DMS79 (cell line): ENCODE measurements at places on chromosomes 13 and 19.

- DNase-seq: no peak
Observed at GRCh38 chr13:58247080-58247479, 615.5 kb downstream of the PCDH17 start.

GRCh38 chr13:45892513-45892912, 41.0 kb upstream of the SIAH3 start:
- DNase-seq: no peak

- no peak for DNase-seq
Observed at GRCh38 chr13:42073683-42074082, 25.2 kb downstream of the DGKH start.

GRCh38 chr13:97248243-97248642, 26.1 kb downstream of the MBNL2 start:
- no peak for DNase-seq

DNA sequence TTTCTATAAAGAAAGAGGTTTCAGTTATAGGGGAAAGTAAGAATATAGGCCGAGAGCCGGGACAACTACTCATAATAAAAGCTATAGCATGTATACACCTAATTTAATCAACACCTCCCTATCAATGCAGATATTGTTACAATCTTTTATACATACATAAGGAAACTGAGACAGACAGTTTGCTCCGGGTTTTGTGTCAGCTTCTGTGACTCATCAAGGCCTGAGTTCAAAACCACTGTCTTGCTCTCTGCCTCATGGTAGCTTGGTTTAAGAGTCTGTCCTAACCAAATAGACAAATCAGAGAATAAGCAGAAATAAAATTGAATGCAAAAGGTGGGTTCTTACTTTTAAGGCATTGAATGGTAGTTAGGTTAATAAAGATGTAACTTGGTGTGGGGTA, 222.9 kb downstream of the GGACT start:
- DNase-seq: no peak

DNA sequence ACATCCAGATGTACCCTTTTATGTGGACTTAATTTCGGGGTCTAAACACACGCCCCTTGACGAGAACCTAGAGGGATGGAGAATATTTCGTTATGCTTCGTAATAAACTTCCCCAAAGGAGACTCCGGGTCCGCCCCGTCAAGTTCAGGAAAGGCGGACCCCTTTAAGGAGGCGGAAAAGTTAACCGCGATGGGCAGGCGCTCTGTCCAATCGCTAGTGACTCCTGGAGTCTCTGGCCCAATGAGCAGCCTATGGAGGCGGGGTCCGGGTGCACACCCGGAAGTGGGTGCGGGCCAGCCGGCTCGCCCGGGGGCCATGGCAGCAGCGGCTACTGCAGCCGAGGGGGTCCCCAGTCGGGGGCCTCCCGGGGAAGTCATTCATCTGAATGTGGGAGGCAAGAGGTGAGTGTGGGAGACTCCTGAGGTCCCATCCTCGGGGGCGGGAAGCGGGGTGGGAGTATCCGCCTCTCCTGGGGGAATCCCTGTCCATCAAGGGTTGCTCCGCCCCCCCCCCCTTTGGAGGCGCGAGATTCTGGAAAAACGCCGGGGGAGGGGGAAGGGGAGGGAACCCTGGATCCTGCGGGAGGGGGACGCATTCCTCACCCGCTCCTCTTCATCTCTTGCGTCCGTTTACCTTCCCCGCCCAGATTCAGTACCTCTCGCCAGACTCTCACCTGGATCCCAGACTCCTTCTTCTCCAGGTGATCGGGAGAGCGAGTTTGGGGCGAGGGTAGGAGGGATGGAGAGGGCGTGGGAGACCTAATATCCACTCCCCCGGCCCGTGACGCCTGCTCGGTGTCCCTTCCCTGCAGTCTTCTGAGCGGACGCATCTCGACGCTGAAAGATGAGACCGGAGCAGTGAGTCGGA, at the start of gene SHKBP1:
TSS of gene SHKBP1 (plus strand) at position 289 of the 867 bp plus-strand sequence. CDS start at position 316, 27 bp downstream.
- DNase-seq: peak; percentile 87

DNA sequence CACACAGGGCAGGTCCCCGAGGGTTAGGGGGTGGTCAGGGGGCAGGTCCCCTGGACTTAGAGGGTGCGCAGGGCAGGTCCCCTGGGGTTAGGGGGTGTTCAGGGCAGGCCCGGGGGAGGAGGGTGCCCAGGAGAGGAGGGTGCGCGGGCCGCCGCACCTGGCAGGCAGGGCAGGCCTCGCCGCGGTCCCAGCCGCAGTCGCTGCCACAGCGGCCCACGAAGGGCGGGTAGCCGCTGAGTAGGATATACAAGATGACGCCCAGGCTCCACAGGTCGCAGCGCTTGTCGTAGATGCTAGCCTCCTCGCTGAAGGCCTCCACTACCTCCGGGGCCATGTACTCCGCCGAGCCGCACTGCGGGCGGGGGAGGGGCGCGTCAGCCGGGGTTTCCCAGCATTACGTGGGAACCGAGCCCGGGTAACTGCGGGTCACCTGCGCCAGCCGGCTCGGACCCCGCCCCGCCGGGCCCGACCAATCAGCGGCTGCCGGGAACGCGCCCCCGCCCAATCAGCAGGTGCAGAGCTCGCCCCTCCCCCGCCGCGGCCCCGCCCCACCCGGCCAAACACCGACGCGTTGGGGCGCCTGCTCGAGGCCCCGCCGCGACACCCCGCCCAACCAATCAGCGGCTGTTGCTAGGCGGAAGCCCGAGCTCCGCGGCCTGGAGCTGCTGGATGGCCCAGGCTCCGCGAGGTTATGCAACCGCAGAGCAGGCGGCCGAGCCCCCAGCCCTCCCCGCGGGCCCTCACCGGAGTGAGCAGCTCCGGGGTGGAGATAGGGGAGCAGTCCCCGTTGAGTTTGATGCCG, 9.2 kb downstream of the MKNK2 start:
- peak; percentile 61 for DNase-seq

DNA sequence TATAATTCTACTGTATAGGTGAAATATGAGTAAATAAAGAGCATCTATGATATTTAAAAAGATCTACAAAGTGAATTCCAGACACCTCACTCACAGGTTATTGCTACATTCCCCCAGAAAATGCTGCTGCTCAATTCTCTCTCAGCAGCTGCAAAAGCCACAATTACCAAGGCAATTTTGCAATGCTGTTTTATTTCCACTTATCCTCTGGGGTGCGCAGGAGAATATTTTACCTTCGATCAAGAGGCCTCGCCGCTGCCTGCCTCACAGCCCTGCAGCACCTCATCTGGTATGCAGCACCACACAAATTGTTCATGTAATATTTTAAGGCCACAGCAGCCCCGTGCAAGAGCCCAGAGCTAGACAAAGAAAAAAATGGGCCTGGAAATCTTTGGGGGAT, 333.2 kb downstream of the DNAJC15 start:
- DNase-seq: no peak

GRCh38 chr19:6720369-6721137, at the start of gene C3:
Gene C3 (minus strand): TSS chr19:6720650. CDS start chr19:6720589, 61 bp downstream.
- DNase-seq: no peak

DNA sequence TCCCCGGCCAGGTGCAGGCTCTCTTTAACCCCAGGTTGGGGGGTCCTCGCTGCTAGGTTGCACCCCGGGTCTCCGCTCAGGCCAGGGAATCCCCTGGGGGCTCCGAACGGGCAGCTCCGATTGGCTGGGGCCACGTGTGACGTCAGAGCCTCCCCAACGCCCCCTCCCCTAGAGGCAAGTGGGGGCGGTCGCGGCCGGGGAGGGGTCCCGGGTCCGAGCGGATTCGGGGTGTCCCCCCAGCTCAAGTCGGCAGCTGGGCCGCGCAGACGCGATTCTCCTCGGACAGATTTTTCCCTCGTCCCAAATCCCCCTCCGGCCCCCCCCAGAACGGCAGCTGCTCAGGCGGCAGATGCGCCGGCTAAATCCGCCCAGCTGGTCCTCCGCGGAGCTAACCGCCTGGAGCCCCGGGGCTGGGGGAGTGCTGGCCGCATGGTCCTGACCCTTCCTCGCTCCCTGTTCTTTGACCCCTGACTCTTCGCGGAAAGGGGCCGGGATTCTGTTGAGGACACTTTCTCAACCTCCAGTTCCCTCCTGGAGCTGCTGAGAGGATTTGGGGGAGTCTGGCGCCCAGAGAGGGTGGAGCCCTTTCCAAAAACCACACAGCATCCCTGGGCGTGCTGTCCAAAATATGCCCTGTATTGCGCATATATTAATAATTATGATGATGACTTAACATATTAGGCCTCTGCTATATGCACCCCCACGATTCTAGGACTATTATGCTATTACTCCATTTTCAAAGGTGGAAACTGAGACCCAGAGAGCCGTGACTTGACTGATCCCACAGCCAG, 25.4 kb upstream of the SEMA6B start:
- no peak for DNase-seq

DNA sequence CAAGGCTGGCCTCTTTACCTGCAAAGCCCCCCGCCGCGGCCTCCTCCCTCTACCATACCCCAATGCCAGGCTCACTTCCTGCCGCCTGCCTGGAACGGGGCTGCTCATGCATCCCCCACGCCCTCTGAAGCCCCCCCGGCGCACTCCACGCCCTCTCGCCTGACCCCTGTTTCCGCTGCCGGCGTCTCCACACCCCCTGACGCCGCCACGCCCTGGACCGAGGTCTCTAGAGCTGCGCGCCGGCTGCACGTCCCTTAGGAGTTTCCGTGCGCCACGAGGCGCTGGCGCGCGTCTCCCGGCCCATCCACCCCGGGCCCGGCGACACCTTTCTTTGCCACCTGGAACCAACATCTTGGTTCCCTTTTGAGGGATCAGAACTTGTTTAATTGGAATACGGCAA, 16.0 kb downstream of the DPRX start:
- no peak for DNase-seq

DNA sequence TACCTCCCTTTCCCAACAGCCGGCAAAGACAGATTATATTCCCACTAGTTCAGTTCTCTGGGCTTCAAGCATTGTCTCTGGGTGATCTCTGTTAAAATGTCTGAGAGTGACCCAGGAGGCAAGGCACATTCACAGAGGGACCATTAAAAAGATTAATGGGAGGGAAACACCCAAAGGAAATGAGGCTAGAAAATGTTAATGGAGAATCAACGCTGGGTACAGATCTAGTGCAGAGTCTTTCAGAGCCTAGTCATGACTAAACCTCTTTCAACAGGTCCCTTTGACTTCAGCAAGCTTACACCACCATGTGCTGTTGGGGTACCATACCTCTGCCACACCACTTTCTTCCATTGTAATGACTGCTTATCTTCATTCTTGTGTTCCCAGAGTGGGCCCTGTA, 358.6 kb downstream of the DCT start:
- no peak for DNase-seq

DNA sequence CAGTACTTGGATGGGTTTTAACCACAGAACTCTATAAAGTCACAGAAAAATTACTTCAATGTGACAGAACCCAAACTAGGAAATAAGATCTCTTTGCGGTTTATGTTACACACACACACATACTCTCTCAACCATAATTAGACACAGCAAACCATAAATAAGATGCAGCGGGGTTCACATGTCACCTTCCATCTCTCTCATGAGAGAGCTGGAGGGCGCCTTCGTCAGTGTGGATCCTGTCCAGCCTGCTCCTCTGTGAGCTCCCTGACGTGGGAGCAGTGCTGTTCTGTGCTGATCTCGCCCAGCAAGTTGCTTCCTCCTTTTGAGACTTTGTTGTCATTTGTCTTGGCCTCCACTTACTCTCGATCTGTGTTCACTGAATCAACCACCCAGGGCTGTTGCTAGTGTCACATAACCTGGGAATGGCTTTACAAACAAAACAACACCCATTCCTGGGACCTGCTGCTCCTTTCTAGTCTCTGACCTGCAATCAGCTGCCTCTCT, 204.9 kb upstream of the KL start:
- DNase-seq: no peak

DNA sequence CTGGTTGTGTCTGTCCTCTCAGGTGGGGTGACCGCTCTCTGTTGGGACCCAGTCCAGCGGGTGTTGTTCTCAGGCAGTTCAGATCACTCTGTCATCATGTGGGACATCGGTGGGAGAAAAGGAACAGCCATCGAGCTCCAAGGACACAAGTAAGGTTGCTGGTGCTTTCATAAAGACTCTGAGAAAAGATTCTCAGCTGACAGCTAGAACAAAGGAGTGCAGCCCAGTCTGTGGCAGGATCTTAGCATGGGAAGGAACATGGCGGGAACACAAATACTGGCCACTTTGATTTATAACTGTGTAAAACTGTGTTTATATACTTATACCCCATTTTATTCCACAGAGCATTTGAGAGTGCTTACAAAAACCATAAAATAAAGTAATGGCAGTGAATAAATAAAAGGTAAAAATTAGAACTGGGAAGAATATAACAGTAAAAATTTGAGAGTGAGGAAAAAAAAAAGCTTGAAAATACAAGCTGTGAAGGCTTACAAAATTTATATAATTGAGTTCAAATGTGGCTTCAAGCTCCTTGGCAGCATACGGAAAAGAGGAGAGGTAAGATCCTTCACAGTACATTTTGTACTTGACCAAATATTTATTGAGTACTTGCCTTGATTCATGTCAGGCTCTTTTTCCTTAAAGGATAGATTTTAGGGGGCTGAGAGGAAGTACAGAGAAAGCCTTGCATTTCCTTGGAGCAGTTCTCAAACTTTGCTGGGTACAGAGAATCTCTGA, 64.8 kb downstream of the DHRS12 start:
- no peak for DNase-seq

DNA sequence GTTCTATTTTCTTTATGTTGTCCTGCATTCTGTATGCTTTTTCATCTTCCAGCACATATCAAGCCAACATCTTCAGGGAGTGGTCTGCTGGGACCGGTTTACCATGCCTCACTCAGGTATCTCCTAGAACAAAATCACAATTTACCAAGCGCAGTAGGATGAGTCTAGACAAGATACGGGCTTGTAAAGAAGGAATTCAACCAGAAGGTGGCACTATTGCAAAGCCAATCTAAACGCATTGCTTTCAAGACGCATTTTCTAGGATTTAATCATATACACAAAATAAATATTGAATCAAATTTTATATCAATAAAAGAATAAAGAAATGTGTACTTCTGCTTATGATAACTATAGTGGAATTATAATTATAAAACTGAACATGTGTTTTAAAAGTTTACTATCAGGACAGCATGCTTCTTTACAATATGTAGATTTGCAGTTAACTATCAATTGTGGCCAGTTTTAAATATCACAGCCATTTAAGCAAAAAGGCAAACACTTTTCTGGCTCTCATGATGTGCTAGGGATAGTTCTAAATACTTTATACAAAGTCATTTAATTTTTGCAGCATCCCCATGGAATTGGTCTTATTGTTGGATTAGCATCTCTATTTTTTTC, 16.1 kb upstream of the TPP2 start:
- peak; percentile 44 for DNase-seq

DNA sequence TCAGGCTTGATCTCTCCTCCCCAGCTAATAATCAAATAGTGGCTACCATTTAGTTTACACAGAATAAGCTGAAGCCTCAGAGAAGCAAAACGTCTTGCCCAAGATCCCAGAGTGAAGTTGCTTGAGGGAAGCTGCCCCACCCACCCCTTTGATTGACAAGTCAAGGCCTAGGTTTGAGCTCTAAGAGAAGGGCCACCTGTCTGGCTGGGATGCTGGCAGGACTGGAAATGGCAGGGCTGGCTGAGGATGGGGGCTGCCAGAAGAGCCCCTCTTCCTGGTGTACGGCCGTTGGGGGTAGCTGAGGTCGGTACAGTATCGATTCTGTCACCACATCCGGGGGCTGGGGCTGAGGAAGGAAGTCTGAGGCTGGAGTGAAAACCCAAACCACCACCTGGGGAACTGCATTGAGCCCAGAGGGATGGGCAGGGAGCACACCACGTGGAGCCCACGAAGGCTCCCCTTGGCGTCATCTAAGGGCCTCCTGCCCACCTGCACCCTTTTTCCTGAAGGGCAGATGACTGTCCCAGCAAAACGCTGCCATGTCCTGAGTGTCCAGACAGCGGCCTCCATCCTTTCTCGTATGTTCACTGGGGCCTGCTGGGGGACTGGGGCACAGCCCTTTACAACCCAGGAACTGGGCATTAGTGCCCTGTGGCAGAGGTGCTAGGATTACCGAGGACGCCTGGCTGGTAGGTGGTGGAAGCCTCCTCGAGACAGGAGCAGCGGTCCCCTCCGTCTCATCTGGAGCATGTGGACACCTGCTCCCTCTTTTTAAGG, 1.4 kb upstream of the PRKD2 start:
- DNase-seq: no peak
